ENCODE measurements at places on chromosomes 5 and 9.

DNA sequence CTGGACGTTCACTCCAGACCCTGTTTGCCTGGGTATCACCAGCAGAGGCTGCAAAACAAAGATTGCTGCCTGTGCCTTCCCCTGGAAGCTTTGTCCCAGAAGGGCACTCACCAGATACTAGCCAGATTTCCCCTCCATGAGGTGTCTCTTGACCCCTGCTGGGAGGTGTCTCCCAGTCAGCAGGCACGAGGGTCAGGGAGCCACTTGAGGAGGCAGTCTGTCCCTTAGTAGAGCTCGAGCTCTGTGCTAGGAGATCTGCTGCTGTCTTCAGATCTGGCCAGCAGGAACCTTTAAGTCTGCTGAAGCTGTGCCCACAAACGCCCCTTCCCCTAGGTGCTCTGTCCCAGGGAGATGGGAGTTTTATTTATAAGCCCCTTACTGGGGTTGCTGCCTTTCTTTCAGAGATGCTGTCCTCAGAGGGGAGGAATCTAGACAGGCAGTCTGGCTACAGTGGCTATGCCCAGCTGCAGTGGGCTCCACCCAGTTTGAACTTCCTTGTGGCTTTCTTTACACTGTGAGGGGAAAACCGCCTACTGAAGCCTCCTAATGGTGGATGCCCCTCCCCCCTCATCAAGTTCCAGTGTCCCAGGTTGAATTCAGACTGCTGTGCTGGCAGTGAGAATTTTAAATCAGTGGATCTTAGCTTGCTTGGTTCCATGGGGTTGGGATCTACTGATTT, 253.9 kb downstream of the SPATA31D1 start:
- DNase-seq, result no peak

DNA sequence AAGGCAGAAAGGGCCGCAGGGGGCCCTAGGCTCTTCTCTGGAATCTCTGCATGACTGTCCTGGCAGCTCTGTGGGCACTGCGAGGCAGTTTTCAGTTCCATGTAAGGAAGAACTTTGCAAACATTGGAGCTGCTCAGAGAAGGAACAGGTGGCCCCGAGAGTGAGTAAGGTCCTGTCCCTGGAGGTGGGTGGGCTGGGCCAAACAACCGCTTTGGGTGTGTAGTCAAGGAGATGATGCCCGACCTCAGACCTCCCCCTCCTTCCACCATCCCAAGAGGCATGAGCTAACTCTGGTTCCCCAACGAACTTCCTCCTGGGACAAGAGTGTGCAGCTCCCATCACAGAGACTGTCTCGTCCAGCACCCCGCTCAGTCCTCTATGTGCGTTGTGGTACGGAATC, 20.5 kb downstream of the CSF1R start:
- DNase-seq, result peak; percentile 97

GRCh38 chr5:124342584-124342983, 403.9 kb downstream of the ZNF608 start:
- DNase-seq, result no peak

DNA sequence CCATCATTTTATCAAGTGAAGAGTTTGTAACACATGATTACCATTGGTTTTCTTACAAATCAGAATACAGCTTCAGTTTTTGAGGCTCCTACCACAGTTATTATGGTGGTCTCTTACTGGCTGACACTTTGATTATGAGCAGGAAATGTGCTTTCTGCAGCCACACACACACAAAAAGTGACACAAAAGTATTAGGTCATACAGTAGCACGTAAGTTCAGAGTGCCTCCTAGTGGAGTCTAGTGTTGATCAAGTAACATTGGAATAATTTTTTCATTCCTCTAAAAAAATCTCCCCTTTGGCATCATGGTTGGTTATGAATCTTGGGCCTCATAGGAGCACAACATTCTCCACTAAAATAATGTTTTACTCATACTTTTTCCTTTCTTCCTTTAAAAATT, 37.6 kb downstream of the PAM start:
- peak; percentile 16 for DNase-seq

- no peak for DNase-seq
Observed at GRCh38 chr9:128494108-128494745, 10.3 kb upstream of the GLE1 start.

Measured in M059J (cell line).